Skeletal muscle cell (primary cell): ENCODE measurements at places on chromosomes 1 and 21.

DNA sequence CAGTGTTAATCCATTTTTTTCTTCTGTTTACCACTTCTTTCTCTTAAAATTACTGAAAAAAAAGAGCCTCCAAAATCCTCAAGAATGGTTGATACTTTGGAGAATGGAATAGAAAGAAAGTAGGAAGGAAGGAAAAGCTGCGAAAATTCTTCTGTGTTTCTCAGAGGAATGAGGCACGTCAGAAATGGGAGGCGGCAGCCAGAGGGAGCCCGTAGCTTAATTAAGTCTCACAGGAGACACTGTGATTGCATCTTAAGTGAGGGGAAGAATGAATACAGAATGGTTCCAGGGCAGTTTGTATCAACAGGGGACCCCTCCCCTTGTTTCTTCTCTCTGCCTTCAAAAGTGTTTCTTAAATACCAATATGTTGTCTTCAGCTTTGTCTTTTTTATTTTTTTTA lies 1099.5 kb downstream of the PLA2G4A start:
- peak; percentile 5 for DNase-seq

DNA sequence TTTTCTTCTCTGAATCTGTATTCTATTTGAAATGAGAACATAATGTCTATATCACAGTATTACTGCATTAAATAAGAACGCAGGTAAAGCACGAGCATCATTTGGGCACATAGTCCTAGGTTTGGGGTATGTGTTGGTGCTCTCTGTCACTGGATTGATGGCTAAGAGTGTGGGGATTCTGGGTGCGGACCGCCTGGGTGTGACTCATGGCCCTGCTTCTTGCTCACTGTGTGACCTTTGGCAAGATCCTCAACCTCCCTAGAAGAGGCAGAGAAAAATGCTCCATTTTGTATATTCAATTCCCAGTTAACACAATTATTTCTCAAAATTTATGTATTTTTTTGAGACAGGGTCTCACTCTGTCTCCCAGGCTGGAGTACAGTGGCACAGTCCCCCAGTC lies 99.7 kb downstream of the LAMC2 start:
- no peak for DNase-seq

DNA sequence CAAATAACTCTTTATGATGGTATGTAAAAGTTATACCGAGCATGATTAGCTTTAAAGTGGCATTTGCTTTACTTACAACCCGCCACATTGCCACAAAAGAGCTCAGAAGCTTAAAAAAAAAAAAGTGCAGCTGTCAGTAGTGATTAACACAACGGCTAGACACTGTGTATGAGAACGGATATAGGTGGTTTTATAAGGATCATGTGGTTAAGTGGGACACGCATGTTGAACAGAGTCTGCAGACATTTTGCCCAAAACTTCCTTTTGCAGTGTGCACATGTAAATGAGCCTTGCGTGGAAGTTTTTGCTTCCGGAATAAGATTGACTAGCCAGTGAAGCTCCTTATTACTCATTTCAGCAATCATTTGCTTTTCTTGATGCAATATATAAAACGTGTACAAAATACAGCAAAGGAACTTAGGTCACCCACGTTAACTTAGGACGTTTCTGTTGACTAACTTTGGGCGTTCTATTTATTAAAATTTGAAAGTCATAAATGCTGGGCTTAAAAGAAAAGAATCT lies 58.7 kb upstream of the RGS1 start:
- peak; percentile 55 for DNase-seq

GRCh38 chr21:36684957-36685714 lies 13.8 kb upstream of the SIM2 start:
- no peak for DNase-seq

GRCh38 chr1:20660847-20661206 lies 342 bp downstream of the DDOST start:
- no peak for DNase-seq

- no peak for DNase-seq
Measured at GRCh38 chr1:95893921-95894320, 659.9 kb downstream of the RWDD3 start.

GRCh38 chr1:184359909-184360308 lies 26.9 kb upstream of the C1orf21 start:
- DNase-seq: no peak

GRCh38 chr1:210260096-210260495 lies 27.5 kb downstream of the SERTAD4 start:
- no peak for DNase-seq

DNA sequence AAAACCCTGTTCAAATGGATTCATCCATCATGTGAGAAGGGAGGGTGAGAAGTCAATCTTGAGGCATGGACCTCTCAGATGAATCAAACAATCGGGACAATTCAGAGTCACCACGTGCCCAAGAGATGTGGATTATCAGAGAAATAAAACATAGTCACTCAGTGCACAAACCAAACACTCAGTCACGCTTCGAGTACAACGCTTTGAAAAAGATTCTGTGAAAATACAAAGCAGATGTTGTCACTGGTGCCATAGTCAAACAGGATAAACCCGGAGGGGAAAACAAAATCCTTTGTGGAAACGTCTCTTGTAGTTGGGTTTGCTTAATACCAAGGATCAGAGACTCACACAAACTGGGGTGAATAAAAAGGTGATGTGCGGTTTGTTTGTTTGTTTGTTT lies 188.4 kb downstream of the RRAGC start:
- DNase-seq: no peak

DNA sequence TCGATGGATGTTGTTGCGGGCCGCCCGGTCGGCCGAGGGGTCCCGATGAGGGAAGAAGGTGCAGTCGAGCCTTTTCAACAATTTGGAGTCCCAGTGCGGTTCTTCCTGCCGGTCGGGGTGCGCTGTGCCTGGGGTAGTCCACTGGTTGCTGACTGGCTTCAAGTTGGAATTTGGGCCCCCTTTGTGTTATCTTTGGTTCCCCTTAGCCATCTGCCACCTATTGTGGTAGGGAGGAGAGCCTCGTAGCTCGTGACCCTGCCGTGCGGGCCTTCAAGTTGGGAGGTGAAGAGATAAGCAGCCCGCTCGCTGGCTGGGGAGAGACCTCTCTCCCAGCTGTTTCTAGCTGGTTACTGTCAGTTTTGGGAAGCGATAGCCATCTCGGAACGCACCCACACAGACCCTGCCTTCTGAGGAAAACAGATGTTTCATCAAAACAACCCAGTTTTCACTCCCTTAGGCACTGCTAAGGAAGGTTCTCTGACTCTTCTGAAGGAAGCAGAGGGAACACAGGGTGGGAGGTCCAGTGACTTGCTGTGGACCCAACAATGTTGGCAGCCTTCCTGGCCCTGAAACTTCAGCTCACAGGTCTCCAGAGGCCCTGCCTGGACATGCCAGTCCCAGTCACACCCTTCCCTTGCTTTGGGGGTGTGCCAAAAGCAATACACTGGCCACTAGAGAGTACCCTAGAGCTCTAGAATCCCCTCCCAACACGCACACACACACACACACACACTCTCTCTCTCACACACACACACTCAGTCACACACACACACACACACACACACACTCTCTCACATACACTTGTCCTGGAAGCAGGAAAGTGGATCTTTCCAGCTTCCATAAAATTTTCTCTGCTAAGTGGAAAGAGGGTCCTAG lies 1.0 kb downstream of the BTG2 start:
- peak; percentile 79 for DNase-seq

DNA sequence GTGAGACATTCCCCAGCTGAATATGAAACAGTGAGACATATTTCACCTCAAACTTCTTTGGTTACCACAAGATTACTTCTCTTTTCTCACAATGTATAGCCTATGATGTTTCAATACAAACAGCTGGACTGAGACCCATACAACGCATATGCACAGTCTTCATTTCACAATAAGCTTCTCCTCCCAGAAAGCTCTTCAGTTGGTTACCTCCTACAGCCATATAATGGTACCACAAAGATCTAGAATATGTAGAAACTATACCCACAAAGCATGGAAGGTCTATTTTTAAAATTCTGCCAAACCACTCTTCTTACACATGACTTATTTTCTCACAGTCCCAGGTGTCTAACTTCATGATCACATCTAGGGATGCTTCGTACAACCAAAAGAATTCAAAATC lies 70.8 kb downstream of the JAK1 start:
- no peak for DNase-seq

GRCh38 chr1:243482141-243483022 lies 226.5 kb downstream of the SDCCAG8 start:
- DNase-seq: peak; percentile 36

- peak; percentile 83 for DNase-seq
Measured at GRCh38 chr1:233543338-233544255, 70.3 kb upstream of the KCNK1 start.

GRCh38 chr1:6391951-6392808 lies 1.4 kb downstream of the ACOT7 start:
- no peak for DNase-seq

- DNase-seq: no peak
Measured at GRCh38 chr21:32325706-32326105, 27.1 kb downstream of the MRAP start.

GRCh38 chr1:22330760-22331119 lies 120.9 kb upstream of the ZBTB40 start:
- no peak for DNase-seq

DNA sequence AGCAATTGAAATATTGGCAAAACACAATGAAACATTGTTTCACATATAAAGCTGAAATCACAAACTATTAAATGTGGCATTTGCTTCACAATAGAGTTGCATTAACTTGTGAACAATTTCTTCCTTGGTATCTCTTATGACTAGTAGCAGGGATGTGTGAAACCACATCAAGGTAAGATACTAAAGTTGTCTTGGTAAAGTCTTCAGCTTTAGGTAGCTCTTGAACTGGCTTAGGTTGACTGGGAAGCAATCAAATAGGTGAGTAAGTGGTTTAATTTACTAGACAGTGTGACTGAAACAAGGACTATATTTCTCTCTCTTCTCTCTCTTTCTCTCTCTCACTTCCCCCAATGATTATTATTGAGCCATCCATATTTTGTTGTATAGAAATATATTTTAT lies 141.5 kb upstream of the KCNK2 start:
- DNase-seq: no peak

GRCh38 chr21:44052830-44053226 lies 40.7 kb downstream of the TRAPPC10 start:
- no peak for DNase-seq

DNA sequence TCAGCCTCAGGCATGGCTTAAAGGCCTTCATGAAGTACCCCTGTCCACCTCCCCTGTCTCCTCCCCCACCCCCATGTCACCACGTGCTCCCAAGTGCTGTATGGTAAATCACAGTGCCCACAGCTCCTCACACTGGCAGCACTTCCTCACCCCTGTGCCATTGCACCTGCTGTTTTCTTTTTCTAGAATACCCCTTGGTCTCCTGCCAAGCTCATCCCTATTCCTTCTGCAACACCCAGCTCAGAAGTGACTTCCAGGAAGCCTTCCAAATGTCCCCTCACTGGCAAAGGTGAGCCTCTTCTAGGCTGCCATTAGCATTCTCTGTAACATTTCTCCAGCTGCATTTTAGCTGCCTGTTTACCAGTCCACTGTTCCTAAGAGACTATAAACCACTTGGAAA lies 9.4 kb downstream of the AKNAD1 start:
- DNase-seq: no peak

DNA sequence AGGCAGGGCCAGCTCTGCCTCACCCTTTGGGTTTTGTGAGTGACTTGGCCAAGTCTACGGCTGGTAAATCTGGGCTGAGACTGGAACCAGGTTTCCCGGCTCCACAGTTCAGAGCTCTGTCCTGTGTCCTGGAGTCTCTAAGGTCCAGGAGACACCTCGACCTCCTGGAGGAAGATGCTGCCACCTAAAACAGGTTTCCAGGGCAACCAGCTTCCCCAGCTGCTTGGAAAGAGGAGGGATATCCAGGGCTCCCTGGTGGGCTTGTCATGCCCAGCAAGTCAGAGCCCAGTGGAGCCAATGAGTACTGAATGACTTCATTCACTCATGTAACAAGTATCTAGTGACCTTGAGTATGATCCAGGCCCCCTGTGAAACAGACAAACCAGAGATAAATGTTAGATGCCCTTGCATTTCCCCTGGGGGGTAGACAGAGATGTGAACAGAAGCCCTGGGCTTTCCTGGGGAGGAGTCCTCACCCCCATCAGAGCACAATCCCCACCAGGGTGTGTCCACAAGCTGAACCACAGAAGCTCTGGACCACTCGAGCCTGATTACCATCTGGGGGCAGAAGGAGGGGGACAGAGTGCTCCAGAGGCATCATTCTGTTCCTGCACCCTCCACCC lies 181.2 kb upstream of the RAB4A start:
- DNase-seq: no peak

DNA sequence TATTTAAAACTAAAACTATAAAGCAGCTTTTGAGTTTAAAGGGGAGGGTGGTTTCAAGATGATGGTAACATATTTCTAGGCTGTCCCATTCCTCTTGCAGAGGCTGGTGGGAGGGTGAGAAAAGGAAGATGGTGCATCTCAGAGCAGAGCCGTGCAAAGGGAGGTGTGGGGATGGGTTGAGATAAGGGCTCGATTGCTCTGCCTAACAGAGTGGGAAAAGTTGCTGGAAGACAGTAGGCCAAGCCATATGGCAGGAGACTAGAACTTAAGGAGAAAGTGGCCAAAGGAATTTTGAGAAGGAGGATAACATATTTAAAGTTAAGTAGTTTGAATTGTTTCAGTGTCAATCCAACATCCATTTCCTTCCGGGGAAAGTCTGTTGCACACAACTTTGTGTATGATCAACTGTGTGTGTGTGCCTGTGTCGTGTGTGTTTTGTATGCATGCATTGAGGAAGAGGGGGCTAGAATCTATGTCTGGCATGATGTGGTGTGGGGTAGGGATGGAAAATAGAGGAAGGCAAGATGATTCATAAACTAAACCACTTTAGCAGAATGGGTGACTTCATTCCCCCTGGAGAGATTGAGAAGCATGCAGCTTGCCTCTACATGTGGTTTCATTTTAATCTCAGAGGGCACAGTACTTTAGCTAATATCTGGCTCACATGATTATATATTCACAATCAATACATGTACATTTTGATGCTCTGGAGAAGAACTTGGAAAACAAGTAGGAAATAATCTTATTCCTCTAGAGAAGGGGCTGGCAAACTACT lies 145.0 kb upstream of the DNAH14 start:
- DNase-seq: peak; percentile 53

DNA sequence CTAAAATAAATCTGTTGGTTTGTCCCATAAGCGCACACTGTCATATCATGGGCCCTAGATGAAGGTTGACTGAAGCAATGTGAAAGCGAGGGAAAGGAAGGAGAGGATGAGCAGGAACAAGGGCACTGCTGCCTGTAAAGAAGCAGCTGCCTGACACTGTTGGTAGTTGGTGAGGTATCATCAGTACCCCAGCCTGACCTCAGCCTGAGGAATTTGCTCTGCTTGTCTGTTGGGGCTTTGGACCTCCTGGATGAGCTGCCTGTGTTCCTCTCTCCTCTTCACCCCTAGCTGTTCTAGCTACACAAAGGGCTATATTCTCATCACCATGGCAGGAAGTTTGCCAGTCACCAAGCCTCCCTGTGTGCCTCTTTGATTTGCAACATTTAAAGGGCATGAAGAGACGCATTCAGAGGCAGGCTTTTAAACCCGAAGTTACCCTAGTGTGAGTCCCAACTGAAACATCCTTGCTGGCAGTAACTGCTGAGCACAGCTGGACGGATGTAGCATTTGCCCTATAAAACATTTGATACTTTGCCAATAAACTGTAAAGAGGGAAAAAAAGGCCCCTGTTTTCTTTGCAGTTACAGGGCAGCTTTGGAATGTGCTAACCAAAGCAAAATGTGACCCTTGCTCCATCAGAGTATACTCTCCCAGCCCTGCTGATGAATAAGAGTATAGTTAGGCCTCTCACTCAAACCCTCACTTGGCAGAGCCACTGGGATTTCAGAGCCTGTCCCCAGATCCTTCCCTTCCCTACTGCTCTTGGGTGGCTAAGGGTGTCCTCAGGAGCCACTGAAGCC lies 22.2 kb upstream of the SPATA6 start:
- peak; percentile 91 for DNase-seq

GRCh38 chr21:32468681-32469111 lies 56.2 kb downstream of the EVA1C start:
- DNase-seq: no peak

GRCh38 chr21:36021251-36021837 lies 39.0 kb downstream of the SETD4 start:
- no peak for DNase-seq
